Pulmonary artery endothelial cell (primary cell): ENCODE measurements at places on chromosomes 3 and 15. TPM values are rescaled to one million over a fixed set of nuclear protein-coding genes. Genes with fewer than 3 reads are reported as not detected.

Gene PIERCE2
- 0.95 and 1.1 TPM in 2 replicates for total RNA-seq

Gene ZFAND6
- total RNA-seq, result 146 and 218 TPM in 2 replicates

Gene SLC9C1
- total RNA-seq, result under 0.01 and 0.11 TPM in 2 replicates

Gene C15orf62
- total RNA-seq, result 0.53 and 0.63 TPM in 2 replicates

Gene ADIPOQ
- total RNA-seq, result not detected in 2 replicates

Gene GREM1
- total RNA-seq, result 0.07 TPM in 1 of 2 replicates, not detected in the other

Gene GOLGA6B
- total RNA-seq, result not detected in 2 replicates

Gene MCTP2
- total RNA-seq, result 0.14 and 3.5 TPM in 2 replicates

Gene RGMA
- total RNA-seq, result not detected in 2 replicates

Gene TRIM42
- total RNA-seq, result not detected in 2 replicates

Gene CDC25A
- 15.8 and 27.2 TPM in 2 replicates for total RNA-seq

Gene TEX55
- total RNA-seq, result not detected in 2 replicates

Gene SAXO2
- total RNA-seq, result 0.11 and 0.33 TPM in 2 replicates

Gene ATP10A
- not detected in 2 replicates for total RNA-seq

Gene MAP3K13
- total RNA-seq, result 17.3 and 17.5 TPM in 2 replicates

Gene CLRN1
- not detected in 2 replicates for total RNA-seq

Gene GHSR
- not detected in 2 replicates for total RNA-seq

Gene GLDN
- total RNA-seq, result not detected in 2 replicates

Gene LRRC3B
- not detected in 2 replicates for total RNA-seq

Gene CSNK1G1
- 21.2 and 35.3 TPM in 2 replicates for total RNA-seq

Gene P3H2
- 0.88 and 1.3 TPM in 2 replicates for total RNA-seq

Gene EIF4A2
- total RNA-seq, result 470 and 740 TPM in 2 replicates

Gene ABCF3
- total RNA-seq, result 52.1 and 69.1 TPM in 2 replicates

Gene SERPINI2
- total RNA-seq, result not detected in 2 replicates

Gene FAM81A
- 0.07 and 0.18 TPM in 2 replicates for total RNA-seq

Gene B3GALNT1
- total RNA-seq, result 38.7 and 41.2 TPM in 2 replicates

Gene DNAH1
- 1.3 and 2.5 TPM in 2 replicates for total RNA-seq

Gene LDHAL6B
- not detected in 2 replicates for total RNA-seq

Gene WDR49
- 0.07 and 0.20 TPM in 2 replicates for total RNA-seq

Gene IREB2
- total RNA-seq, result 21.4 and 23.5 TPM in 2 replicates

Gene BDH1
- total RNA-seq, result 2.5 and 3.8 TPM in 2 replicates

Gene CCDC191
- total RNA-seq, result 1.3 TPM in 2 replicates

Gene SEMA3F
- total RNA-seq, result 73.6 and 80.9 TPM in 2 replicates

Gene UNC13C
- total RNA-seq, result not detected in 2 replicates

Gene SPINK8
- total RNA-seq, result not detected in 2 replicates

Gene SEC22A
- 40.4 and 40.7 TPM in 2 replicates for total RNA-seq

Gene NANOGP8
- total RNA-seq, result not detected in 2 replicates

Gene CLDN18
- not detected in 2 replicates for total RNA-seq

Gene TMIE
- total RNA-seq, result 0.18 and 0.46 TPM in 2 replicates
